Stimulated activated CD8-positive, alpha-beta memory T cell treated with anti-CD3 and anti-CD28 coated beads, Interleukin-4, amount 100 ng/mL, for 1 hour (primary cell): ENCODE measurements at places on chromosomes 5 and 9.

GRCh38 chr5:65262649-65263059 lies 219.1 kb downstream of the ADAMTS6 start:
- DNase-seq: no peak

DNA sequence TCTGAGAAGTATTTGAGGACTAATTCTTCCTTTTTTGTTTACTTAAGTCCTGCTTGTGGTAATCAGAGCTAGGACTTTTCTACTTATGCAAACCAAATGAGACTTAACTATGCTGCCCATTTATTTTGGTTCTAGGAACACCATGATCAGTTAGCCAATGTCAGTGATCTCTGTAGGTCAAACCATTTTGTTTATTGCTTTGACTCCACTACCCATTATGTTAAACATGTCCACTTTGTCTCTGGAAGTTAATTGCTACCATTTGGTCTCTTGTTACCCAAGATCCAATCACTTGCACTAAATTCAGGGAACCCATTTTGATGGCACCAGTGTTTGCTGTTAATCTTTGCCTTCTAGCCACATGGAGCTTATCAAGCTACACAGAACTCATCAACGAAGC lies 161.9 kb downstream of the CCDC171 start:
- DNase-seq: no peak

GRCh38 chr9:101388507-101388993 lies 3.7 kb upstream of the BAAT start:
- DNase-seq: no peak

DNA sequence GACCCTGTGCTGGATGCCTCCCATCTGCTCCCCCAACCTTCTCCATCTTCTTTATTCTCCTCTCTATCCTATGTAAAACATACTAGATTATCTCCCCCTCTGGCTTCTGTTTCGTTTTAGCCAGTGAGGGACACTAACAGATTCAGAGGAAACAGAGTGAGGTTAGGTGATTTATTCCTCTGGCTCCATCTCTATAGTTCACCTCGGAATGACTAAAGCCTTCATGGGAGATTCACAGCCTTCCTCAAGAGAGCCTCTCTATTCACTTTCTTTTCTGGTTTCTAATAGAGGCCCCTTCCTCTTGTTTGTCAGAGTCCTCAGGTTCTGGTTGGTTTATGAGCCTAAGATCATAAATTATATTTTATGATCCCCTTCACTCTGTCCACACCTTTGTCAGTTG lies 633.1 kb upstream of the TYRP1 start:
- DNase-seq: no peak

GRCh38 chr9:89597711-89598362 lies 7.0 kb upstream of the GADD45G start:
- no peak for DNase-seq

GRCh38 chr5:139023286-139023685 lies 148.2 kb upstream of the LRRTM2 start:
- no peak for DNase-seq

- DNase-seq: no peak
Observed at GRCh38 chr9:113446323-113446740, 17.2 kb upstream of the RGS3 start.

GRCh38 chr5:113047733-113048652 lies 71.4 kb downstream of the DCP2 start:
- no peak for DNase-seq

DNA sequence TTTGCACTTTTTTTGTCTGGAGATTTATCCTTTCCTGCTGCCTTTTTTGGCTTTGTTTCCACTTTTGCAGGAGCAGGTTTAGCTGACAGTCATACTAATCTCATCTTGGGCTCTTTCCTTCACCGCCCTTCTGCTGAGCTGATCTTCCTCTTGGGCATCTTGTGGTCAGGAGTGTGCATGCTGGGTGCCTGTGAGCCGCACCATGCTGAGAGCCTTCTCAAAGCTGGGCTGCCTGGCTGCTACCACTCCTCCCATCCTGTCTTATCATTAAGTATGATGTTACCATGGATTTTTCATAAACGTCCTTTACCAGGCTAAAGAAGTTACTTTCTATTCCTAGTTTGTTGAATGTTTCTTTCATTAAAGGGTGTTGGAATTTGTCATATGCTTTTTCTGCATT lies 49.5 kb upstream of the MCCC2 start:
- DNase-seq: no peak

- DNase-seq: no peak
Observed at GRCh38 chr9:87910821-87911220, 6.9 kb upstream of the SPATA31C1 start.

- no peak for DNase-seq
Observed at GRCh38 chr9:99488131-99489059, 266.3 kb downstream of the SEC61B start.

GRCh38 chr5:15191012-15191411 lies 309.0 kb upstream of the FBXL7 start:
- DNase-seq: no peak

DNA sequence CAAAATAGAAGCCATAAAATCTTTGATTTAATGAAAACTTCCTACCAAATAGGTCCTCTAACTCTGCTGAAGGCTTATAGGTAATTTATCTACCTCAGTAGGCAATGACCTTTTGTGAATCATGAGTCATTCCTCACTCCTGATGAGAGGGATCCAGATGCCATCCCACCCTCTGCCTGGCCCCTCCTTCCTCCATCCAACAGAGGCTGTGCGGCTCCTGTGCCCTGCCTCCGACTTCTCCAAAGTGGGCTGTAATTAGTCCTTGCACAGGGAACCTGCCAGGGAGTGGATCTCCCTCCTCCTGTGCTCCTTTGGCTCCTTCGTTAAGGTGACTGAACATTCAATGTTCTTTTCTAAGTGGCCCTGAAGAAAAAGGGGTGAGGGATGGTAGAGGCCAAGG lies 213.9 kb upstream of the TBCA start:
- no peak for DNase-seq

- no peak for DNase-seq
Observed at GRCh38 chr9:18366184-18366583, 107.8 kb upstream of the ADAMTSL1 start.
